Lung (tissue), 17 donors: ENCODE measurements at places on chromosomes 13 and 19. TPM values are rescaled to one million over a fixed set of nuclear protein-coding genes. Genes with fewer than 3 reads are reported as not detected.

The LGI4 gene
- 3.5 TPM for total RNA-seq

DNA sequence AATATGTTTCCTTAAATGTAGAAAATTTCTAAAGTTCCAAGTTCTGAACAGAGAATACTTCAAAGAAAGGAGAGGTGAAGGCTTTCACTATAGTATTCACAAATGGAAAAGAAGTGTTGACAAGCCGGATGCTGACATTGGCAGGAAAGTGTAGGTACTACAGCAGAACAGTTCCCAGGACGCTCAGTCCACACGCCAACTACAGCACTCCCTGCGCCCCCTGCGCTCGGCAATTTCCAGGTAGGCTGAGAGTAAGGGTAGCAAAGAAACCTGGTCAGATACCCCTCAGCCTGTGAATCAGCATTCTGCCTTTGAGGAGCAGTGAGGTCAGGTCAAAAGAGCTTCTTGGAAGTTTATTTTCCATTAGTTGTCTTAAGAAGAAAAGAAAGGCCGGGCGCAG, 115.3 kb downstream of the NALCN start:
- DNase-seq = no peak

- DNase-seq = no peak
Observed at GRCh38 chr13:70183041-70183440, 74.8 kb upstream of the KLHL1 start.

DNA sequence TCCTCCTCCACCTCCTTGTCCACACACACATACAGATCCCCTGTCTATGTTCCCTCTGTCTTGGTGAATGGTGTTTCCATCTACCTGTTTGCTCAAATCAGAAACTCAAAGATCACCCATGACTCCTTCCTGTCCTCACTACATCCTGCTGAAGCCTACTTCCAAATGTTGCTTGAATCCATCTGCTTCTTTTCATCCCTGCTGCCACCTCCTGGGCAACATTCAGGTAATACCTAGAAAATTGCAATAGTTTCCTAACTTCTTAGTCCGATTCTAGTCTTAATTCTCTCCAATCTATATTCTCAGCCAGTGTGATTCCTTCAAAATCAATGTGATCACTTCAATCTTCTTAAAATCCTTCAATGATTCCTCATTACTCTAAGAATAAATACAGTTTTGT, 155.5 kb upstream of the STARD13 start:
- DNase-seq = peak; percentile 37

- peak; percentile 15 for DNase-seq
Observed at GRCh38 chr19:29872224-29872731, 60.5 kb downstream of the CCNE1 start.

GRCh38 chr19:12953799-12954611, 3.0 kb downstream of the GADD45GIP1 start:
- peak; percentile 38 for DNase-seq

DNA sequence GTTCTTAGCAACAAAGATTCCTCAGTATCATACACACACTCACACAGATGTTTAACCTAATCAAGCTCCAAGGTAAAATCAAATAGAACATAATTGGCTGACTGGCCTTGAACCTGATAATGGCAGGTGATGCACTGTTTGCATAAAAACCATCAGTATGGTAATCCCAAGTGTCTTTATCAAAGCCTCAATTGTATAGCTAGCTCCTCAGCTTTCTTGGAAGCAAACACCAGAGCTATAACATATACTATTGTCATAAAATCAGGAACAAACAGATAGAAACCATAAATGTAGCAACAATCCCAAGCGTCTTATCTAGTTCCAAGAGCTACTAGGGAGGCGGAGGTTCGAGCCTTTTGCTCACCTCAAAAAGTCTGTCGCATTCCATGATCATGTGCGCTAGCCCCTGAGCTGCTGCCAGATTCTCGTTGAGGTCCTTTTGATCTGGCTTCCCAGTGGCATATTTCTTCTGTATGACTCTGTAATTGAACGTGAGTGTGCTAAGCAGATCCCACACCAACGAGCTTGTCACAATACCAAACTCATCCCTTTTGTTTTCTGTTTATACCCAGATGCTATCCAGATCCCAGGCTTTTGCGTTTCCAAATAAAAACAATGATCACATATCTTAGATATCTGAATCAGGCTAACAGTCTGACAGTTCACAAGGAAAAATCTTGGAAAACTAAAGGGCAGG, 95.3 kb downstream of the KL start:
- DNase-seq = peak; percentile 66

- no peak for DNase-seq
Observed at GRCh38 chr13:36146511-36147269, 15.5 kb upstream of the DCLK1 start.

GRCh38 chr19:54728167-54728566, 3.9 kb downstream of the KIR3DL3 start:
- DNase-seq = no peak

The MUC16 gene
- 2.5 TPM for total RNA-seq

- DNase-seq = no peak
Observed at GRCh38 chr19:38145623-38146022, 78.4 kb downstream of the DPF1 start.

DNA sequence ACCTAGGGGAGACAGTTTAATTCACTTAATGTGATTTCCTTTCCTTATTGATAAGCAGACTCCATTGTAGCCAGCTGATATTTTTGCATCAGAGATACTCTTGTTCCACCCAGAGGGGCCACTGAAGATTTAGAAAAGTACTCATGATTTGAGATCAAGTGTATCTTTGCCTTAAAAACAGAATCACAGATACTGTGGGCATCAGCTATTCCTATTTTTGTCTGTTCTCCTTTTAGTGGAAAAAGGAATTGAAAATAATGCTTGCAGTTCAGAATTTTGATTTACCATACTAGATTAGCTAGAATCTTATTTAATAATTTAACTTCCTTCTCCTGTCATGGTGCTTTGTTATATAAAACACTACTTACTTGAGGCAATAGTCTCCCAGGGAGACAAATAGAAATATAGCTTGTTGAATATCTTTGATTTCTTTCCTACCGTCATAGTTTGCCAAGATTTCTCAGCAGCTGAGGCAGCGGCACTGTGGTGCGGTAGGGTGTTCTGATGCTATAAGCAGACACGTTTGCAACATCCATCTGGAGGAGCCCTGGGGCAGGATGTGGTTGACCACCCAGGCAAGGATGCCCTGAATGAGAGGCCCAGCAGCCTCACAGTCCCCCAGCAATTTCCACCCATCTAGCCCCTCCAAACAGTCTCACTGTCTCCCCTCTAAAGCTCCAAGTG, 47.0 kb upstream of the RAP2A start:
- no peak for DNase-seq

DNA sequence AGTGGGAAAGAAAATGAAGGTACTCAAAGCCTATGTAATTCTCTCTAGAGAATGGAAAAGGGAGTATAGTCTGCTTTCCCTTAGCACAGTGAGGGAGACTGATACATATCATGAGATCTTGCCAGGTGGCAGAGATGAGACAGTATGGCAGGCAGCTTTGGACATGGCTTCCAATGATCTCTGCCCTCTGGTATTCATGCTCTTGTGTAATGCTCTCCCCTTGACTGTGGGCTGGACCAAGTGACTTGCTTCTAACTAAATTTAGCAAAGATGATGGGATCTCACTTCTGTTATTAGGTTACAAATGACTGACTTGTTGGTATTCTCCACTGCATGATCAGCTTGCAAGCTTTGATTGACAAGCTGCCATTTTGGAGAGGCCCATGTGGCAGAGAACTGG, 10.2 kb downstream of the ZNF132 start:
- no peak for DNase-seq

DNA sequence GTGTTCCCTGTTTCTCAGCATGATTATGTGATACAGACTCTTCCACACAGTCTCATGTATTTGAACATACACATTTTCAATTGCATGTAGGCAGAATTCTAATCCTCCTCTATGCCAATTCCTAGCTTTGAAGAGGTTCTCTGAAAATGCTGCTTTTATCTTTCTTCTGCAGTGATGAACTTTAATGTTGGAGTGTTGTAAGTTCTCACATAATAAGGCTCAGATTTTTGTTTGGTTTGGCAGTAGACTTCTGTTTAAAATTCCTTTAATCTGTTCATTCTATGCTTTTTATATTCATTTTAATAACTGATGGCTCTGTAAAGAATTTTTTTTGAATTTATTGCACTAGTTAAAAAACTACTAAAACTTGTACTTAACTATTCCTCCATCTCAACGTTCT, 225.8 kb downstream of the GGACT start:
- DNase-seq = peak; percentile 92

GRCh38 chr19:33763633-33764371, 32.9 kb upstream of the KCTD15 start:
- no peak for DNase-seq

GRCh38 chr13:71149046-71149445, 718.0 kb downstream of the DACH1 start:
- no peak for DNase-seq

The DHDH gene
- 2.8 TPM for total RNA-seq

- peak; percentile 53 for DNase-seq
Observed at GRCh38 chr19:6423499-6424194, 964 bp downstream of the KHSRP start.

The C1QTNF9 gene
- total RNA-seq = 0.28 TPM

DNA sequence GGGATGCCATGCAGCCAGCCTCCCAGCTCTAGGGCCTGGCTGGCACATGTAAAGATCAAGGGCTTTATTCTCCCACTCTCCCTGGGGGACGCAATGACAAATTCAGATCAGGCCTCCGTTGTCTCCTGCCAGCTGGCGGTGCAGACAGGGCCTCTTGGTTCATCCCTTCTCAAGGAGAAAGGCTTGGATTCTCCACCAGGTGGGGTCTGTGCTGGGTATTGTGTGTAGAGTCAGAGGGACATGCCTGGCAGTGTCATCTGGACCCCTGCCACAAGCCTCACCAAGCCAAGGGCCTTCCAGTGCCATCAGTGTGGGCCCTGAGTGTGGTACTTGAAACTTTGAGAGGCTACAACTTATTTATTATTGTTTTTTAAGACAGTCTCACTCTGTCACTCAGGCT, 8.4 kb upstream of the PTPRS start:
- DNase-seq = no peak

- DNase-seq = peak; percentile 91
Observed at GRCh38 chr19:6736169-6736916, 1.0 kb downstream of the GPR108 start.

DNA sequence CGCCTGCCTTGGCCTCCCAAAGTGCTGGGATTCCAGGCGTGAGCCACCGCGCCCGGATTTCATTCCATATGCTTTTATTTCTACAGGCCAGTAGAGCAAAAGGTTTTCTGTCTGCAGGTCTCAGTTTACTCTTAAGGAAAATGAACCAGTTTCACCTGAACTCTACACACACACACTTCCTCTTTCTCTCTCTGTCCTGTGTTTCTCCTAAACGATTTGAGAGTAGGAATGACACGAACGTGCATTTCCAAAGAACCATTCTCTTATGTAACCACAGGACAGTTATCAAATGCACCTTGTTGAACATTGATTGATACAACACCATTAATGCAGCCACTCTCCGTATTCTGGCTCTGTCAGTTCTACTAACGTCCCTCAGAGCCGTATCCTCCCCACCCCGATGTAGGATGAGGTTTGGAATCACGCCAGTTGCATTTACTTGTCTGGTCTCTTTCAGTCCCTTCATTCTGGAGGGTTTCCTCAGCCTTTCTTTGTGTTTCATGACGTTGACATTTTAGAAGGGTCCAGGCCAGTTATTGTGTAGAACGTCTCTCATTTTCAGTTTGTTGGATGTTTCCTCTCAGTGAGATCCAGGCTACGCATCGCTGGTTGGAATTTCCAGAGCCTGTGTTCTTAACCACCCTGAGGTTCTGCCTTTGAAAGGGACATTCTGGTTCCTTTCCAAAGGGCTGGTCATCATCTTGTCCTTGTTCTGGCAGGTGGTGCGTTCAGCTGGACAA, 36.0 kb downstream of the BICRA start:
- no peak for DNase-seq

DNA sequence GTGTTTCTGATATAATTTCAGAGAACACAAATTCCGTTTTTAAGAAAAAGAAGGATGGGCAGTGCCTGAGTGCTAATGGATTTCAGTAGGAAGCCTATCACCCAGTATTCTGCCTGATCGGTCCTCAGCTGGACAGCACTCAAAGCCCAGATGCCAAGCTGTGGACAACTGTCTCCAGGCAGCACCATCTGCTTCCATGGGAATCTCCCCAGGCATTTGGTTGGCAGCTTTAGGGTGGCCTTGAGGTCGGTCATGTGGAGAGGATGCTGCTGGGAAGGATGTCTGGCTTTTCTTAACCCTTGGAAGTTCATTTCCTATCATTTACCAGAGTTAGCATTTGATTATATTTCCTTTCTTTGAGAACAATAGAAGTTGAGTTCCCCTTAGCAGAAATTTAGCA, 311.7 kb downstream of the TBC1D4 start:
- no peak for DNase-seq

The ZNF562 gene
- 26.8 TPM for total RNA-seq

The ZNF99 gene
- 0.31 TPM for total RNA-seq

GRCh38 chr13:94703271-94703670, 9.1 kb downstream of the SOX21 start:
- no peak for DNase-seq

GRCh38 chr19:3113100-3114017, 19.2 kb downstream of the GNA11 start:
- DNase-seq = no peak

DNA sequence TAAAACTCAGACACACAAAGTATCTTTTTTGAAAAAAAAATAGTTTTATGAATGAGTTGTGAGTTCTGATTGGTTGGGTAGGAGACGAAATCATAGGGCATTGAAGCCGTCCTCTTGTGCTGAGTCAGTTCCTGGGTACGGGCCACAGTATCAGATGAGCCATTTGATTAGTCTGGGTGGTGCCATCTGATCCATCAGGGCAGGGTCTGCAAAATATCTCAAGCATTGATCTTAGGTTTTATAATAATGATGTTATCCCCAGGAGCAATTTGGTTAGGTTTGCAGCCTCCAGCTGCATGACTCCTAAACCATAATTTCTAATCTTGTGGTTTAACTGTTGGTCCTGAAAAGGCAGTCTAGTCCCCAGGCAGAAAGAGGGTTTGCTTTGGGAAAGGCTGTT, 1310.6 kb downstream of the SLITRK1 start:
- DNase-seq = no peak

DNA sequence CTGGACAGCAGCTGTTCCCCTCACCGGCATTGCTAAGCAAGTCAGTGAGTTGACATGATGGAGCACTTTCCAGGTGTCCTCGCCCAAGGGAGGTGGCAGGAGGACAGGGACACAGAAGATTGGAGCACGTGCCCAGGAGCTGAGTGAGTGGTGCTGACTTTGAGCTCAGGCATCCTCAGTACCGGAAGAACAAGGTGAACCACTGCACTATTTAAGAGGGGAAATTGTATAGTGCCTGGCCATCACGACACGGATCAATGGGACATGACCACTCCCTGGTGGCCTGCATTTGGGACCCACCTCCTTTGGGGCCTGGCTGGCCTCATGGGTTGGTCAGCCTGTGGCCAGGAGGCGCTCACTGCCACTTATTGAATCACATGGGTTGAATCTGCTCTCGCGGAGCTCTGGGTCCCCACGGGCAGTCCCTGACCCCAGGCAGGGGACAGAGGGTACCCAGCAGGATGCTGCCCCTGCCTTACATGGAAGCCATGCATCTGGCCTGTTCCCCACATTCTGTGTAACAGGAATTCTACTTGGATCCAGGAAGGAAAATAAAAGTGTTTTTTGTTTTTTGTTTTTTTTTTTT, 206.9 kb upstream of the ZNF536 start:
- no peak for DNase-seq

The PSG11 gene
- not detected for total RNA-seq

The MYPOP gene
- total RNA-seq = 6.7 TPM
